ENCODE measurements at places on chromosomes 7 and 10.

- no peak for DNase-seq
These were observed 32.3 kb upstream of the ADD3 start for GRCh38 chr10:109975244-109976190.

DNA sequence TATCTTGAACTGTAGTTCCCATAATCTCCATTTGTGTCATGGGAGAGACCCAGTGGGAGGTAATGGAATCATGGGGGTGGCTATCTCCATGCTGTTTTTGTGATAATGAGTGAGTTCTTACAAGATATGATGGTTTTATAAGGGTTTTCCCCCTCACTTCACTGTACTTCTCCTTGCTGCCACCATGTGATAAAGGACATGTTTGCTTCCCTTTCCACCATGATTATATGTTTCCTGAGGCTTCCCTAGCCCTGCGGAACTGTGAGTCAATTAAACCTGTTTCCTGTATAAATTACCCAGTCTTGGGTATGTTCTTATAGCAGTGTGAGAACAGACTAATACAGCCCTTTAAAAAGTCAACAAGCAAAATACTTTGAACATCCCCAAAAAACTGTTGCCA is 427.7 kb downstream of the HTR7 start:
- no peak for DNase-seq

DNA sequence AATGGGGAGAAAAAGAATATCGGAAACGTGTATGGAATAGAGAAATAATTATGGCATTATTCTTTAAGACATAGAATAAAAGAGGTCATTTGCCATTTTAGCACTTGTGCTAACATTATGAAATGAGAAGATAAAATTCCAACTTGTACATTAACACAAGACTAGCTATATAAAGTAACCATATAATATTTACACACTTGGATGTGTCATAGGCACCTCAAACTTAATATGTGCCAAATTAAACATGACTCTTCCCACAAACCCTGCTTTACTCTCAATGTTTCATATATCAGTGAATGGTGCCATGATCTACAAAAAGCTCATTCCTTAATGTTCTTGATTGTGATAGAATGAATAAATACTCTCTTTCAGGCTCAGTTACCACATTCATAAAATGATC is 4.1 kb upstream of the MINDY3 start:
- DNase-seq, result no peak

DNA sequence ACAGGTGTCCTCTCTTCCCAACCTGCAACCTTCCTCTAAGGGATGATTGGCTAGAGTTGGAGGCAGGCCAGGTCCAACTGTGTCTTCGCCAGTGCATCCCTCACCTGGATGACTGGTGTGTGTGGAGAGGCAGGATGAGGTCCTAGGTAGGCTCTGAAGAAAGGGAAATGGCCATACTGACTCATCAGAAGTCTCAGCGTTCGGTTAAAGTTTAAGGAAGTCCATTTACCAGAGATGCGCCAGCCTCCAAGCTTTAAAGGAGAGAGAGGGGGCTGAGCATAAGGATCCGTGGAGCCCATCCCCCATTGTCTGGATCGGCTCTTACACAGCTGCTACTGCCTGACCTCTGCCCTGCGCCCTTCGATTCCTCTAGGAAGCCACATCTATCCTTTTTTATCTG is 4.4 kb downstream of the KEL start:
- no peak for DNase-seq

DNA sequence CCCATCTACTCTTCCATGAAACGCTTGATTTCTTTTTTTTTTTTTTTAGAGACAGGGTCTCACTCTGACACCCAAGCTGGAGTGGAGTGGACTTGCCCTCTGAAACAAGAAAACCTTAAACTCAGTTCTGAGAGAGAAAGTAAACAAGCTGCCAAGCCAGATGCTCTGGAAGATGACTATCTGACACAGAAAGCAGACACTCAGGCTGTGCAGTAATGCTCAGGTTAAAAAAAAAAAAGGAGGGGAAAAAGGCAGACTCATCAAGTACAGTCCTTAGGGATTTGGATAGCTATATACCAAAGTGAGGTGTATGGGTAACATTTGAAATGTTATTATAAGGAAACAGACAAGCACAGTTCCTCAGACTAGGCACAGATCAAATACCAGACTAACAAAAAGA is 80.5 kb downstream of the IDE start:
- DNase-seq, result no peak

GRCh38 chr10:110812583-110812982 is 59.1 kb upstream of the PDCD4 start:
- no peak for DNase-seq

- peak; percentile 76 for DNase-seq
These were observed 27.2 kb downstream of the GTF2IRD1 start for GRCh38 chr7:74480861-74481417.

GRCh38 chr7:139152149-139152548 is 42.6 kb upstream of the ZC3HAV1 start:
- no peak for DNase-seq

GRCh38 chr7:139109188-139109982 is at the start of gene ZC3HAV1:
ZC3HAV1 (minus strand) TSS chr7:139109720; CDS start chr7:139109331, 389 bp downstream.
- peak; percentile 93 for DNase-seq

GRCh38 chr7:121871188-121871587 is 1.8 kb upstream of the PTPRZ1 start:
- DNase-seq, result no peak

DNA sequence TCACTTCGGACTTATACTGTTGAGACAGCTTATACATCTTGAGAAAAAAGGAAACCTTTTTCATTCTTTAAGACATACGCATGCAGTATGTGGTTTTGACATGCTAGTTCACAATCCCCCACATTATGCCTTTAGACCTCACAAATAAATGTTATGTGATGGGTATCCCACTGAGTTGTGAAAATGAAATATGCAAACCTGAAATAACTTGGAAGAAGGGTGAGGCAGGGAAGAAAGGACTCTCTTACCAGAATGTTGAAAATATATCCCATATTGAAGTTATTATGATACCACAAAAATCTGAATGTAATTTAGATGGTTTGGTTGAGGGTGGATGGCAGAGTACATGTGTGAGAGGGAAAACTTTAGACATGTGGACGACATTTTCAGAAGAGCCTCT is 379.8 kb downstream of the BBS9 start:
- peak; percentile 22 for DNase-seq

DNA sequence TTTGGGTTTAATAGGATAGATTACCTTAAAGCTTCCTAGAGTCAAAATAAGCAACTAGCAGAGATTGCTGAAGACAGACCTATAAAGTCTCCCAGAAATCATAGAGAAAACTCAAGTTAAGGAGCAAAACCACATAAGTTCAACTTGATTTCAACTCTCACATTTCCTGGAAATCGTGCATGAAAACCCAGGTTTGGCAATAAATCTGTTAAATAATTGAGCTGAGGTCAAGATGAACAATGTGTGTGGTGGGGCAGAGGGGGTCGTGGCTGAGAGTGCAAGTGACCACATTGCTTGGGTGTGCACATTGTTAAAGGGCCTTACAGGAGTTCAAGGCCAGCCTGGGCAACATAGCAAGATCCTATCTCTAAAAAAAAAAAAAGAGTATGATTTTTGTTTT is 636.5 kb downstream of the GALNT17 start:
- no peak for DNase-seq

GRCh38 chr7:151696721-151697514 is 177.2 kb upstream of the RHEB start:
- no peak for DNase-seq

DNA sequence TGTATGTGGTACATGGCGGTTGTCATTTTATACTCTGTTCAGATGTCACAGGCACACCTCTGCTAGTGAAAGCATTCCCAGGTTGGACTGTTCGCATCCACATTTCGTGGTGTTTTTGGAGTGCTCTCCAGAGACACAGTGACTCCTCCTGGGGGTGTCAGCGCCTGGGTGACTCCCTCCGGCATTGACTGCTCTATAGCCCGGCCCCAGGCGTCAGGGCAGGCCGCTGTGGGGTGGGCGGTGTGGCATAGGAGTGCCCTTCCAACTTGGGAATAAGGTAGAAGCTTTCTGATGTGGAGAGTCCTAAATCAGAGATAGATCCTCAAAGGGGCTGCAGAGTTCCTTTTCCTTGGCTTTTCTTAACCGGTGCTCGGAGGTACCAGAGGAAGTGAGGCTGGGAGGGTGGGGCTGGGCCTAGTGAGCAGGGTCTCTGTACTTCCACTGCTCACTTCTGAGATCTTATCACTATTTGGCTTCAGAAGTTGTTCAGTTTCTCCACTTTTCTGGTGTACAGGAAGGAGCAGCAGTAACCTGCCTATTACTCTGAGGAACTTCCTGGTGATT is 32.3 kb downstream of the CCNY start:
- DNase-seq, result no peak

All from adipocyte (in vitro differentiated cells).